ENCODE measurements at places on chromosomes 5 and 9.

DNA sequence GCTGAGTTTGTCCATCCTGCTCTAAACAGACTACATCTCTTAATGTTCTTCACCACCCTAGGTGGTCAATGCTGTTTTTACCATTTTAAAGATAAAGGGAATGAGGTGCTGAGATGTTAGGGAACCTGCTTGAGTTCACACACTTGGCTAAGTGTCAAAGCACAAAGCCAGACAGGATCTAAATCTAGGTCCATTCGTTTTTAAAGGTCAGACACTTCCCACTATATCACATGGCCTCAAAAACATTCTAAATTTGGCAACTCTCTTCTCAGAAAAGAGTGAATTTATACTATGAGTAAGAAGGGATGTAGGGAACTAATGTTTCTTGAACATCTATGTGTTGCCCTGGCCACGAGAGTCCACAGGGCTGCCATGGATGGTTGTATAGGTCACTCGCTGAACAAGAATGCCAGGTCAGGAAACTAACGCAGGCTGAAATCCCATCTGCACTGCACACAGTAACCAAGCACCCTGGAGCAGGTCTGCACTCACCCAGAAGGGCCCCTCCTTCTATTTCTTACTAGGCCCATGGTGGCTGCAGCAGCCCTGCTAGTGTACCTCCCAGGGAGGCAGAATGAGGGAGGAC is 213.0 kb downstream of the SPOCK1 start:
- no peak for DNase-seq

GRCh38 chr9:126788634-126789349 is 16.0 kb upstream of the ZBTB43 start:
- DNase-seq, result peak; percentile 37

- DNase-seq, result no peak
These were observed 197.1 kb downstream of the TTLL11 start for GRCh38 chr9:121895818-121896544.

DNA sequence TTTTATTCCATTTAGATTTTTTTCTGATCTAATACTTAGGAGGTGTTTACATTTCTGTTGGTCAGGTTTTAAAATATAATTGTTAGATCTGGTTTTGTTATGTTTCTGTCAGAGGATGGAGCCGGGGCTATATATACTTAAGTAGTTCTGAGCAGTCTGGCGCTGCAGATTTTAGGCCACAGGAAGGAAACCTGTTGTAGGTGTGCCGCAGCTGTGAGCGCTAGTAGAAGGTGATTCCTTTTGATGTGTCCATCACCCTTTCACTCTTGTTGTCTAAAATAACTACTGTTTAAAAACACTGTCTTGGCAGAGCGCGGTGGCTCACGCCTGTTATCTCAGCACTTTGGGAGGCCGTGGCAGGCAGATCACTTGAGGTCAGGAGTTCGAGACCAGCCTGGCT is 17.0 kb downstream of the ZBTB34 start:
- DNase-seq, result no peak

DNA sequence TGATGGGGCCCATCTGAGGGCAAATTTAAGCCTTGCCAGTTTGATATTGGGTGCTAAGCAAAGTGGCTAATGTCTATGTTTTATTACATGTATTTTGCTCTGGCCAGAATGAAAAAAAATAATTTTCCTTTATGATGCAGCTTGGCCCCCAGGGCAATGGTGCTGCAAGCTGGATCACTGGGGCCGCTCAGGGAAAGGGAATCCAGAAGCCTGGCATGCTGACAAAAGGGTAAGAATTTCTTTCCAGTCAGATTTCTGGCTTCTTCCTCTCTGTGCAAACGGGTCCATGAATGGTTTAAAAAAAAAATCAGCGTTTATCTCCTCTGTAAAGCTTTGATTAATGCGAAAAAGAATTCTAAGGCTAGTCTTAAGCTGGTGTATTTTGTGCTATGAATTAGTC is 138.4 kb downstream of the MAPKAP1 start:
- DNase-seq, result no peak

- DNase-seq, result no peak
These were observed 56.0 kb upstream of the PTGER4 start for GRCh38 chr5:40623480-40624420.

GRCh38 chr9:122121931-122122330 is 28.8 kb upstream of the TTLL11 start:
- DNase-seq, result no peak

GRCh38 chr5:110477911-110478310 is 248.6 kb downstream of the TMEM232 start:
- no peak for DNase-seq

DNA sequence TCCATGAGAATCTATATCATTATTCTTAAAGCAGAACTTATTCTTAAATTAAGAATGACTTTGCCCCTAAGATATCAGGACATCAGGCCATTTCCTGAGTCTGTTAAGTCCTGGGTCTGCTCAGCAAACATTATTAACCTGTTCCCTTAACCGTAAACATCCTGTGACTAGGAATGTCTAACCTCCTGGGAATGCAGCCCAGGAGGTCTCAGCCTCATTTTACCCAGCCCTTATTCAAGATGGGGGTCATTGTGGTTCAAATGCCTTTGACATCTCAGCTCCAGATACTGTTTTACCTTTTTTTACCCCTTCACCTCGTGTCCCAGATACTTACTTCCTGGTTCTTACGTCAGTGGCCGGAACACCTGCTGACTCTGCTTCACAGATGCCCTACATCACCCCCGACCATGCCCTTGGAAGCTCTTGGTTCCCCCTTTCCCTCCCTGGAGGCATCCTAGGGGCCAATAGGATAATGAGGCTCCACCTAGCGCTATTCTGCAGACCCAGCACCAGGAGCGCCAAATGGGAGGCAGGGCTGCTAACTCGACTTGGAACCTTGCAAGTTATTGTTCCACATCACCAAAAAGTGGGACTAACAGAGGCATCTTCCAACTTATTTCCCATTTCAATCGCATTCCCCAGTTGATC is 182.5 kb downstream of the MED10 start:
- DNase-seq, result no peak

GRCh38 chr9:127014910-127015540 is 100.4 kb downstream of the RALGPS1 start:
- DNase-seq, result no peak

DNA sequence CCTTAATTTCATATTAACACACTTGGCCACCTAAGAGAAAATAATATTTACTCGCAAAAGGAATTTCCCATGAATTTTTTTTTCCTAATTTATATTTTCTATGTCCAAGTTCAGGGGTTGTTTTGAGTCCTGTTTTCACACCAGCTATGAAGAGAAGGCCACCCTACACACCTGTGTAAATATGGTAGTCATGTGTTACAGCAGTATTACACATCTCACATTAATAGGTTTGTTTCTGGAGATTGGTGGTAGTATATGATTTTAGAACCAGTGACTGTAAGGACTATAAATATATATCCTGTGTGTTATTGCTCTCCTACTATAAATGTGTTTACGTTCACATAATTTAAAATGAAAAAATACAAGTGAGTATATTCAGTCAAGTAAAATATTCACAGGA is 147.5 kb downstream of the PAM start:
- DNase-seq, result no peak

GRCh38 chr5:37812365-37812764 is 27.5 kb downstream of the GDNF start:
- no peak for DNase-seq

- DNase-seq, result no peak
These were observed 143.4 kb downstream of the KDM4C start for GRCh38 chr9:6901180-6901579.

GRCh38 chr9:123127512-123128075 is 94.1 kb downstream of the GPR21 start:
- no peak for DNase-seq

DNA sequence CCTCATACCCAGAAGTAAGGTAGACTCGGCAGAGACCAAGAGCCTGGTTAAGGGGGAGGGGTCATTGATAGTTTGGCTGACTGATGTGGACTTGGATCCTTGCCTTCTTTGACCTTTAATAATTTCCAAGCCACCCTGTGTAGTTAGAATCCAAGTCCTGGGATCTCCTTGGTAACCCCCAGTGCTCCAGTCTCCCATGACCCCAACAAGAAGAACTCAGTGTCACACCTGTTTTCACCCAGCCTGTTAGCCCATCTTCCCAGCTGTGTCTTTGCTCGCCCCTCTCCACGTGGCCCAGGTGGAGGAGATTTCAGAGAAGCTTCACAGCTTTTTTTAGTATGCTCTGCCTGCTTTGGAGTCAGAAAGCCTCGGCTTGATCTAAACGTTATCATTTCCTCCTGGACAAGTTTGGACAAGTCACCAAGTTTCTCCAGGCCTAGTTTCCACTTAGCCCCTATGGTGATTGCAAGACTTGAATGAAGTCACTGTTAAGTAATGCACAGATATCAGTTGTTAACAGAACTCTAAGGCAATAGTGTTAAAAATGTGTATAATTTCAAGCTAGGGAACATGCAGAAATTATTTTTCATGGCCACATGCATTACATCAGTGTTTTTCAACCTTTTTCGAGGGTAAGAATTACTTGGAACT is 170.0 kb downstream of the TMEM38B start:
- no peak for DNase-seq

- DNase-seq, result no peak
These were observed 60.7 kb downstream of the ADAMTSL1 start for GRCh38 chr9:18534611-18535010.

- DNase-seq, result no peak
These were observed 480 bp upstream of the PRDM12 start for GRCh38 chr9:130663977-130664250.

- DNase-seq, result no peak
These were observed 10.8 kb upstream of the STOM start for GRCh38 chr9:121380846-121381245.

GRCh38 chr9:93945400-93946337 is 9.5 kb downstream of the BARX1 start:
- no peak for DNase-seq

DNA sequence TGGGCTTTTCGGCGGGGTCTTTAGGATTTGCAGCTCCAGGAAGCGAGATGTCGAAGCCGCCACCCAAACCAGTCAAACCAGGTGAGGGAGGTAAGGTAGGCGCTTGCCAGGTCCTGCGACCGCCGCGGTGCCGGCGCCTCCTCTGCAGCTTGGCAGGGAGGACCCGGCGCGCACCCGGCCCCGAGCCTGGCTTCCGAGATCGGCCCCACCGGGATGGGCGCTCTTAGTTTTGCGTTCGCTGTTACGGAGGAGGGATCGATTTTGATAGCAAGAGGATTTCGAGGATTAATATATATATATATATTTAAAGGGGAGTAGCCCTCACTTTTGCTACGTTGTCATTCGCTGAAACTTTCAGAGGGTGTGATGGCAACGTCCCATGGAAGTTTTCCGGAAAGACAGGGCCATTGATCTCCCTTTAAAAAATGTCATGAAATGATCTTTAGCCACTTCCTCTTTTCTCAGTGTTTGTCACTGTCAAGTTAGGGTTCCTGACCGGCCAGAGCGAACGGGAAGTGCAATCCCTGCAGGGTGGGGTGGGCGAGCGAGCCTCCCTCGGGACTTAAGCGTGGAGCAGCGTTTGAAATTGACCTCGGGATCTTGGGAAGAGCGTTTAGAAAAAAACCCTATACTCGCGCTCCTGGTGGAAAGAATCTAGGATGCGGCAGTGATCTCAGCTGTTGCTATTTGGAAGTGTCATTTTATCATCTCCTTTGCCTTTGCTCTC is 495 bp downstream of the OSTF1 start:
- no peak for DNase-seq

DNA sequence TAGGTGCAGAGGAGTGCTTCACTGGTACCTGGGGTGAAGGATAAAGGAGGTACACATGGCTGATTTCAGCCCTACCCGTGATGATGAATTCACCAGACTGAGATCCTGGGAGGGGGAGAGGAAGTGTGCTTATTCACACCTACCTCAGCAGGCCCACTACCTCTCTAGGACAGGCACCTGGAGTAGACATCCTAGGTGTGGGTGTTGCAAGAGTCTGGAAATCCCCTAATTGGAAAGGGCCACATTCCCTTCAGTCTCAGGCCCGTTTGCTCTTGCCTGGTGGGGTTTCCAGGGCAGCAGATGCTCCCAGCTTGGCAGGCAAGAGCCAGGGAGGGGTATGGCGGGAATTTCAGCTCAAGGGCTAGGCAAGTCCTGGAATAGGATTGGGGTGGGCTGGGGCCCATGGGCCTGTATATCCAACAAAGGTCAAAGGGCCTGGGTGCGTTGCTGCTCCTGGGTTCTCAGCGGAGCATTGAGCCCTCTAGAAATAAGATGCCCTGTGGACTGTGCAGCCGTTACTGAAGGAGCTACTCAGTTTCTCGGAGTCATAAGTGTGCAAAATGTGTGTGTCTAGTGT is 5.8 kb upstream of the CCL21 start:
- DNase-seq, result no peak

GRCh38 chr9:115208501-115208900 is 90.5 kb upstream of the TNC start:
- DNase-seq, result no peak

DNA sequence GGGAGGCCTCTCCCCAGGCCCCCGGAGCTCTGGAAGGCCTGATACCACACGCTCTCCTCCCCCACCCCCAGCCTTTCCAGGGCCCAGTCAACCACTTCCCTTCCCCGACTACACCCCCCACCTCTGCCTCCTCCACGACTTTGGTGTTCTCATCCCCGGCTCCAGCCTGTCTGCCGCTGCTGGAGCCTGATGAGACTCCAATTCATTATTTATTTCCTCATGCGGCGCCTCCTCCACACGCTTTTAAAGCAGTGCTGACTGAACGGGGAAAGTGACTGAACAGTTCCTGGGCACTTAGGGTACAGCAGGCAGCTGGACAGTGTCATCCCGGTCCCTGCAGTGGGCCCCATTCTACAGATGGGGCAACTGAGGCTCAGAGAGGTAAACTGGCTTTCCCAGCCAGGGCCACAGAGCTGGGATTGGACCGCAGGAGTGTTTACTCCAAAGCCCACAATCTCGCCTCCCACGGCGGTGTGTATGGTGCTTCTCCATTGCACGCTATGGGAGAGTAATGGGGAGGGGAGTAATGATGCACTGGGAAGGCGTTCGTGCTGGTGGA is 15.9 kb upstream of the RPL26L1 start:
- no peak for DNase-seq

DNA sequence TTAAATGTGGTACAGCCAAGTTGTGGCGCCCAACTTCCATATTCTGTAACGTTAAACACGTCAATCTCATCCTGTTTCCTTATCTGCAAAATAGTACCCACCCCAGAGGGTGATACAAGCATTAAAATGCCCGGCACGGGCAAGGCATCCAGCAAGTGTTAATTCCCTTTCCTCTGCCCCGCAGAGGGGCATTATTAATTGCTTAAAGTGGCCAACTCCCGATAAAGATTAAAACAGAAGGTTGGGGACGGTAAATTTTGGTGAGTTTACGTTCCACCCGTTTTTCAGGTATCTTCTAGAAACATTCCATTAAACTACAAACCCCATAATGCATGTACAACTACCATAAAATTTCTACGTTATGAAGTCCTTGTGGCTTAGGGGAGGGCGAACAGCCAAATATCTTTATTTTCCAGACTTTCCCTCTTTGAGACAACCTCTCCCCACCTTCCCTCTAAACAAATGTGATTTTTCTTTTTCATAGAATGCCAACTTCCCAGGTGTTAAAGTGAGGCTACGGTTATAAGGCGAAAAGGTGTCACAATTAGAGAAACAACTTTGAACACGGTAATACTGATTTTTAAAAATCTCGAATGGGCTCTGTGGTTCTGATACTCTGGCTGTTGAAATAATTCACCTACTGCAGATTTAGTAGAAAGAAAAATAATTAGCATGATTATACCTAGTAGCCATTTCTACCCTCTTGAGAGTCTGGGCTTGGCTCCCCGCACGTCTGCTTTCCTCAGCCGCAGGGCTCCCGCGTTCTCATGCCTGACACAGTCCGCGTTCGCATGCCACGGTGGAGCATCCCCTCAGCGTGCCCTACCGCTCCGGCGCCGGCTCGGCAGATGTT is 1.2 kb upstream of the GPBP1 start:
- DNase-seq, result peak; percentile 23

- DNase-seq, result peak; percentile 96
These were observed 236.6 kb upstream of the RASEF start for GRCh38 chr9:83299571-83299970.

Data from PC-9 (cell line).